ENCODE measurements at places on chromosomes 3 and 15.
A peak's percentile ranks its signal among the peaks of the same experiment; 100 is the strongest.

DNA sequence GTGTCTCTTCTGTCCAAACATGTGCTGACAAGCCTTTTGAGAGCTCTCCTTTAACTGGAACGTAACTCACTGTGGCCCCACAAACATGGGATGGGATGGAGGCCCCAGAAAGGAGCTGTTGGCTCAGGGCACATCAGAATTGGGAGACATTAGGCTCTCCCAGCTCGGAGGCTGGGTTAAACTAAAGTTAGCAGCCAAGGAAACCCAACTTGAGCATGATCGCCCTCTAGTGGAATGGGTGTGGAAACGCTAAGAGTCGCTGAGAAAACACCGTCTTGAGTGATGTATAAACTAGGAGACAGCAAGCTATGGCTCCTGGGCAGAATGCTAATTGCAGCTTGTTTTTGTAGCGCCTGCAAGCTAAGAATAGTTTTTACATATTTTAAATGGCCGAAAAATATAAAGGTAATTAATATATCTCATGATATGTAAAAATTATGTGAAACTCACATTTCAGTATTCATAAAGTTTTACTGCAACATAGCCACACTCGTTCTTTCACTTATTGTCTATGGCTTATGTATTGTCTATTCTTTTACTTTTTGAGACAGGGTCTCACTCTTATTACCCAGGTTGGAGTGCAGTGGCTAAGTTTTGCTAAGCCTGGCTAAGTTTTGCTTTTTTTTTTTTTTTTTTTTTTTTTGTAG, 138.8 kb upstream of the HACD2 start:
- DNase-seq = no peak

GRCh38 chr3:14929310-14930074, 17.9 kb upstream of the NR2C2 start:
- DNase-seq = no peak

- no peak for DNase-seq
Measured at GRCh38 chr3:32837789-32838188, 20.0 kb downstream of the TRIM71 start.

- no peak for DNase-seq
Measured at GRCh38 chr15:69314736-69315135, 16.0 kb downstream of the PAQR5 start.

- DNase-seq = no peak
Measured at GRCh38 chr3:64122476-64122875, 99.2 kb upstream of the PSMD6 start.

DNA sequence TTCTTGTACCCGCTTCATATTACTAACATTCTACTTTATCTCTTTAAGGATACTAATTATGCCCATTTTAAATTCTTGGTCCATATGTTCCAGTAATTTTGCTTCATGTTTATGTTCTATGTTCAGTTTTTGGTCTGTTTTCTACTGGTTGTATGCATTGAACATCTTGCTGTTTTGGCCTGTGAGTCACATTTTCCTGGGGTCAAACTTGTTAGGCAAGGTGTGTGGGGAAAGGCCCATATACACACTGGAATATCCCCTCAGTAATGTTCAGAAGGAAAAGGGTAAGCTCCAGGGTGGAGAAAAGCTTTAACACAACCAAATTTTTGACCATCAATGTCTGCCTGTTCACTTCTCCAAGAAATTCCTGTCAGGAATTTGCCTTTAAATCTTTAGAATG, 337.7 kb downstream of the SLC9A9 start:
- DNase-seq = no peak

- no peak for DNase-seq
Measured at GRCh38 chr3:189096092-189096491, 75.7 kb upstream of the TPRG1 start.

DNA sequence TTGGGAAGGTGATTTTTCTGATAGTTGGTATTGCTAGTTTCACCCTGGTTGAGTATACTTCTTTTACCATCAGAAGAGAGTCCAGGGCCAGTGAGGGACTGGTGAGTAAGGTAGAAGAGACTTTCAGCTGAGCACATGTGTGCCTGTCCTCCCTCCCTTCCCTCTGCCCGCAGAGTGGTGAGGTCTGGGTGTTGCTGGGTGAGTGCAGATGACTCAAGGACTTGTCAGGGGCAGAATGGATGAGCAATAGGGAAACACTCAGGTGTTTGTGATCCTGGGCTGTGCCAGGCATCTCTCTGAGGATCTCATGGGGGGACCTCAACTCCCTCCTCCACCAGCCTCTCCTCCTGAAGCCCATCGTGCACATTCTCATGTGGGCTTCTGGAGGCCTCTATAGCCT, 76.0 kb upstream of the GSK3B start:
- no peak for DNase-seq

DNA sequence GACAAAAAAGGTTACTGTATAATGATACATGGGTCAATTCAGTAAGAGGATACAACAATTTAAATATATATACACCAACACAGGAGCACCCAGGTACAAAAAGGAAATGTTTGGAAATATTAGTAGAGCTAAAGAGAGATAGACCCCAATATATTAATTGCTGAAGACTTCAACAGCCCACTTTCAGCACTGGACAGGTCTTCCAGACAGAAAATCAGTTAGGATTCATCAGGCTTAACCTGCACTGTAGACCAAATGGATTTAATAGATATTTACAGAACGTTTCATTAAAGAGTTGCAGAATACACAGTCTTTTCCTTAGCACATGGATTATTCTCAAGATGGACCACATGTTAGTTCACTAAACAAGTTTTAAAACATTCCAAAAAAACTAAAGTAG, 845.9 kb upstream of the GBE1 start:
- no peak for DNase-seq

DNA sequence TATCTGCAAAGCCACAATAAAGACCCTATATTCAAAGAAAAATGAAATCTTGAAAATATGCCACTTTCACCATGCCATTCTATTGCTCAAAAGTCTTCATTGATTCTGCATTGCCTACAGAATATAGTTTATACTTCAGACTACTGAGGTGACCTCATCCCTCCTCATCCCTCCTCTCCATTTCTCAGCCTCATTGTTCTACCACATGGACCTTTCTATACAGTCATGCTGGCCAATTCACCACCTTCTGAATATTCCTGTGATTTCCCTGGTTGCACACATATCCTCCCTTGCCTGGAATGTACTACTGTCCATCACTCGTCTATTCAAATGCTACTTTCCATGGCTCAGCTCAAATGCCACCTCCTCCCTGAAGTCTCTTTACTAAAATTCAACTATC, 3.5 kb upstream of the COL8A1 start:
- no peak for DNase-seq

DNA sequence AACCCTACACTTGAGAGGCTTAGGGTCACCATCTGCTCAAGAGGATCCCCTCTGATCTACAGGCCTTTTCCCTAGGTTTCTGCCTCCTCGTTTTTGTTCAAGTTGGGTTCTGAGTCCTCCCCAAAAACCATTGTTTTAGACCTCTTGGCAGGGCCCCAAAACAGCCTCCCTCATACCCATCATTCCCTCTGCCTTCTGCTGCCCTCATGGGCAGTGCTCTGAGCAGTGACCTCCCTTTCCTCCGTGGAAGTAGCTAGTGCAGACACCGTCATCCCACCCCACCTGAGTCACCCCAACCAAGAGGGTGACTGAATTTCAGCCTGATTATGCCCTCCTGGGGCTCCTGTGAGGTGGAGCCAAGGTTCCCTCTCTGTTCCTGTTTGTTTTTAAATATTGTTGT, 92.0 kb downstream of the RBPMS2 start:
- no peak for DNase-seq

- DNase-seq = peak; percentile 62
Measured at GRCh38 chr3:141498598-141499223, 11.9 kb downstream of the RASA2 start.

DNA sequence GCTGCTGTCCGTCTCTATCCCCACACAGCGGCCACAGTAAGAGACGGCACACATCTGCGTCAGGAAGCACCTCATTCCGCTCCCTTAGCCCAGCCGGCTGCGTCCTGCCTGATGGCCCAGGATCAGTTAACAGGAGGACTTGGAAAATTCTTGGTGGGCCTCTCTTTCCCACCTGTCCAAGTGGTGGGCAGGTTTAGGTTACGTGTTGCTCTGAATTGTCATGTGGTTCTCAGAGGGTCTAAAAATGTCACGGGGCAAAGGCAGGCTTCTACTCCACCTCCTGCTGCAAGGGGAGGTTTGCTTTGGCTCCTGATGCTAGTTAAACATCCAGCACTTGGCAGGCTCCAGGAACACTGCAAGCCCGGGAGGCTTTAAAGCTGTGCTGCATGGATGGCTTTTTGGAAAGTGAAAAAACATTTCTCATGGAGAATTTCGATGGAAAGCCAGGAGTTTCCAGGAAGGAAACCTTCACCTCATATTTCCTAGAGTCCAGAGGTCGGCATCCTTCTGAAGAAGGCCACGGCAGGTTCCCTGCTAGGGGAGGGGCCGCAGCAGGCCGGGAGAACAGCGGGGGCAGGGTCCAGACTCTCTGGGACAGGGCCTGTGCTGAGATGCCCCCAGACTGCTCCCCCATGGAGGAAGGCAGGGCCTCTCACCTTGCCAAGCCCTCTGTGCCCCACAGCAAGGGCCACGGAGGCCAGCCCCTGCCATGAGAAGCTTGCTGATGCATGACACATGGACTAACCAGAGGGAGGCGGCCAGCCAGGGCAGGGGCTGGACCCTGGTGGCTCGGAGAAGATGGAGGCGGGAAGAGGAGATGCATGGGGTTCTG, 10.8 kb downstream of the CTSH start:
- no peak for DNase-seq

GRCh38 chr3:30131191-30131590, 475.2 kb upstream of the TGFBR2 start:
- no peak for DNase-seq

- DNase-seq = no peak
Measured at GRCh38 chr3:177300039-177300833, 103.0 kb upstream of the TBL1XR1 start.

DNA sequence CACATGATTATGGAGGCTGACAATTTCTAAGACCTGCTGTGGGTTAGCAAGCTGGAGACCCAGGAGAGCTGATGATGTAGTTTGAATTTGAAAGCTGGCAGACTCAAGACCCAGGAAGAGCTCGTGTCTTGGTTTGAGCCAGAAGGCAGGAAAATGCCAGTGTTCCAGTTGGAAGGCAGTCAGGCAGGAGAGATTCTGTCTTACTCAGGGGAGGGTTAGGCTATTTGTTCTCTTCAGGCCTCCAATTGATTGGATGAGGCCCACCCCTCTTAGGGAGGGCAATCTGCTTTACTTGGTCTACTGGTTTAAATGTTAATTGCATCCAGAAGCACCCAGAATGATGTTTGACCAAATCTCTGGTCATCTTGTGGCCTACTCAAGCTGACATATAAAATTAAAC, 40.4 kb upstream of the IGF2BP2 start:
- no peak for DNase-seq

DNA sequence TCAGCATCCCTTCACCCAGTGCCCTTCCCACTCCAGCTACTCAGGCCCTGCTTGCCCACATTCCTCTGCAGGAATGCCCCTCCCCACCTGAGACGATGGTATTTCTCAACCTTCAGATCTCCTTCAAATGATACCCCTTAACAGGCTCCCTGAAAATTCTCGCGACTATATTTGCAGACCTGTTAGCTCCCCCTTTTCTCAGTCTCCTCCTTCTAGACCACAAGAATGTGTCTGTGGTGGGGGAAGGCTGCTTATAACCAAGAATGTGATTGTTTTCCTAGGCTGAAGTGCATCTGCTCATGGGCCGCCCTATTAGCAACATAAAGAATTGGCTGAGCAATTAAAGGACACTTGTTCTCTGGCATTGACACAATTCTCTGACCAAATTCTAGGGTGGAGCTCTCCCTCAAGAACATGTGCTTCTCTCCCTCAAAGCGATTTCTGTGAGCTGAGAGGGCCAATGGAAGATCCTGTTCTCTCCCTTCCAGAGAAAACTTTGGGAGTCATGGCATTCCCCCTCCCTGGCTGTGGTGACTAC, 19.1 kb upstream of the LIMD1 start:
- no peak for DNase-seq

DNA sequence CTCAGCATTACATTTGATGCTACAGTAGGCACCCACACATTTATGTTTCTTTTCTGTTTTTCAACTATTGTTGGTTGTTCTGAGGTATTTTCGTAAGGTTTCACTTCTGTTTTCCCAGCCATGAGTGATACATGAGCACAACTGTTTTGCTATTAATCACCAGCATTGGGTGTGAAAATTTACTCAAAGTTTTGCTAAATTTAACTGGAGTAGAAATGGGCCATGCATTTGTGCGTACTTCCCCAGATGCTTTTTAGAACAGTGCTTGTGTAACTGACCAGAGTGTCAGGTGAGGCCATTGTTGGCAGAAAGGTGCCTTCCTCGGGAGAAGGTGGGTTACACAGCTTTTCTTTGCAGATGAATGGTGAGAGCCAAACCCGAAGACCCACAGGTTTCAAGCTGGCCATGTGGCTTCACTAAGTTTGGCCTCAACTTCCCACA, 70.4 kb downstream of the ST6GAL1 start:
- no peak for DNase-seq

DNA sequence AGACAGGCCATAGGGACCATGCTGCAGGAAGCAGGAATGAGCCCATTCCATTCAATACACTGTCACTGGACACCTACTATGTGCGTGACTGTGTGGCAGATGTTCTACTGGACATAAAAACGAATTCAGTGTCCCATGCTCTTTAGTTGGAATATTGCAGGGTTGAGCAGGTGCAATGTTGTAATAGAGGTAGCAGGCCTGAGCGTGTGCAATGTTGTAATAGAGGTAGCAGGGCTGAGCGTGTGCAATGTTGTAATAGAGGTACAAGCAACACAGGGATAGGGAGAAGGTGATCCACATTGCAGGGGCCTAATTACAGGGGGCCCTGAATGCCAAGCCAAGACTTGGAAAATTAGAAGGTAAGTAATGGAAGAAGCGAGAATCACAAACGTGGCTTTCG, 261.4 kb upstream of the HES1 start:
- no peak for DNase-seq

DNA sequence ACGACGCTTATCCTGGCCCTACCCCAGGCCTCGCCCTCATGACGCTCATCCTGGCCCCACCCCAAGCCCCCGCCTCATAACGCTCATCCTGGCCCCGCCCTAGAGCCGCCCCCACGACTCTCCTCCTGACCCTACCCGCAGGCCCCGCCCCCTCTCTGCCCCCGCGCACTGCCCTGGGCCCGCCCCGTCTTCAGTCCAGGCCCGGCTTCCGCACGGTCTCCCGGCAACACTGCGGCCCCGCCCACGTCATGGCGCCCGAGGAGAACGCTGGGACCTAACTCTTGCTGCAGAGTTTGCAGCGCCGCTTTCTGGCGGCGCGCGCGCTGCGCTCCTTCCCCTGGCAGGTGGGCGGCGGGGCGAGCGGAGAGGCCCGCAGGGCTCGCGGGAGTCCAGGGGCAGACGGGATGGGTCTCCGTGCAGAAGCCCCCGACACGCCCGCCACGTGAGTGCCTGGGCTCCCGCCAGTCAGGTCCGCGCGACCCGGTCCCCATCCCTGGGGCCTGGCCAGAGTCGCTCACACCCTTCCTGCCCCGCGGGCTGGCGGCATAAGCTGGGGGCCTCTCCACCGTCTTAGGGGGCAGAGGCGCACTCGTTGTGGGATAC, 52.5 kb upstream of the ROPN1B start:
- DNase-seq = peak; percentile 95
